ENCODE measurements at places on chromosomes 1 and 21.

- no peak for DNase-seq
Observed at GRCh38 chr1:93851327-93851712, 27.7 kb downstream of the DNTTIP2 start.

- no peak for DNase-seq
Observed at GRCh38 chr1:27599605-27600497, 4.1 kb downstream of the AHDC1 start.

- no peak for DNase-seq
Observed at GRCh38 chr1:89624314-89624713, 8.6 kb upstream of the LRRC8C start.

DNA sequence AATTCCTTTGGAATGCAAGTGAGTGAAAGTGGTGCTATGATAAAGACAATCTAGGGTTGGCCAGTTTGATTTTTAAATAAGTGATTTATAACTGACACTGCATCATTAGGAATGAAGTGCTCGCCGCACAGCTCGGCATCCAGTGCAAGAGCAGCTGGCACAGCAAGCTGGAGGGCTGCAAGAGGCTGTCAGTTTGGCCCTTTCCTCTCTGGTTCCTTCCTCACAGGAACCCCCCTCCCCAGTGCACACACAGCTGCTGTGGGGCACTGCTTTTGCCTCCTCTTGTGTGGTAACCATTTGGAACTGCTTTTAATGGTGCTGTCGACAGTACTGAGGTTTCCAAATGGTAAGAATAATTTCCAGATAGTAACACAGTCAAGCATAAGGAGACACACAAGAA lies 10.4 kb upstream of the BCAR3 start:
- no peak for DNase-seq

DNA sequence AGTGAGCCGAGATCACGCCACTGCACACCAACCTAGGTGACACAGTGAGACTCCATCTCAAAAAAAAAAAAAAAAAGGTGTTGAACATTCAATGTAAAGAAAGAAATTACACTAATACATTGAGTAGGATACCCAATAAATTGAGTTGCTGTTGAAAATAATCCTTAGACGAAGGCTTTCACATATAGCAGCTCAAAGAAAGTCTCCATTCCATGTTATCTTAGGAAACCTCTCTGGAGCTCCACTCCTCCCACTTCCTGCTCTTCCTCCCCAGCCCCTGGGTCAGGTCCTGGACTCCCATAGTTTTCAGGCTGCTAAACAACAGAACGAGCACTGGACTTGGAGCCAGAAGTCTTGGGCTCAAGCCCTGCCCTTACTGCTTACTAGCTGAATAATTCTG lies 15.6 kb upstream of the CNR2 start:
- no peak for DNase-seq

DNA sequence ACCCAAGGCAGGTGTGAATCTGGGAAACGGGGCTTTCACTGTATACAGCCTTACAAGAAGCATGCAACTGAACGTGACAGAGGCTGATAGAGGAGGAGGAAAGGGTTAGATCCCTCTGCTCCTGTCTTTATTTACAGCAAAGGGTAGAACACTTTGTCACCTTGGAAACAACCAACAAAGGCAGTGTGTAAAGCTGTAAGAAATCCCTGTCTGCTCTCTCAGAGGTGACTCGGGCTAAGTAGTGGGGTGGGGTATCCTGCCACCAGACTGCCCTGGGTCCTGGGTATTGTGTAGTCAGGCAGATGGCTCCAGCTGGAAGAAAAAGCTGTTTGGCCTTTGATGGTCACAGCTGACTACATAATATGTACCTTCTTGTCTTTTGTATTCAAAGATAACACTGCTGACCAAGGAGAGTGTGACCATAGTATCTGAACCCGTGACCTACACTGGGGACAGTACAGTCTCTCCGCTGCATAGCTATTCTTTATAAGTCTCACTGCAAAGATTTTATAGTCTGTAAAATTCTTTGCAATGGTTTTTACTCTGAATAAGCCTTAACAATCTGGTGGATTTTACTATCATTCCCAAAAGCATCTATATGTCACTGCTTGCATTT lies 22.1 kb upstream of the POU2F1 start:
- DNase-seq: no peak

GRCh38 chr21:43845386-43845785 lies 19.6 kb upstream of the AGPAT3 start:
- no peak for DNase-seq

GRCh38 chr1:119703666-119704450 lies 7.9 kb upstream of the PHGDH start:
- no peak for DNase-seq
